ENCODE measurements at places on chromosomes 13 and 19.
A peak's percentile ranks its signal among the peaks of the same experiment; 100 is the strongest.

GRCh38 chr19:34426096-34426661 lies 2.0 kb upstream of the UBA2 start:
- DNase-seq, result no peak

DNA sequence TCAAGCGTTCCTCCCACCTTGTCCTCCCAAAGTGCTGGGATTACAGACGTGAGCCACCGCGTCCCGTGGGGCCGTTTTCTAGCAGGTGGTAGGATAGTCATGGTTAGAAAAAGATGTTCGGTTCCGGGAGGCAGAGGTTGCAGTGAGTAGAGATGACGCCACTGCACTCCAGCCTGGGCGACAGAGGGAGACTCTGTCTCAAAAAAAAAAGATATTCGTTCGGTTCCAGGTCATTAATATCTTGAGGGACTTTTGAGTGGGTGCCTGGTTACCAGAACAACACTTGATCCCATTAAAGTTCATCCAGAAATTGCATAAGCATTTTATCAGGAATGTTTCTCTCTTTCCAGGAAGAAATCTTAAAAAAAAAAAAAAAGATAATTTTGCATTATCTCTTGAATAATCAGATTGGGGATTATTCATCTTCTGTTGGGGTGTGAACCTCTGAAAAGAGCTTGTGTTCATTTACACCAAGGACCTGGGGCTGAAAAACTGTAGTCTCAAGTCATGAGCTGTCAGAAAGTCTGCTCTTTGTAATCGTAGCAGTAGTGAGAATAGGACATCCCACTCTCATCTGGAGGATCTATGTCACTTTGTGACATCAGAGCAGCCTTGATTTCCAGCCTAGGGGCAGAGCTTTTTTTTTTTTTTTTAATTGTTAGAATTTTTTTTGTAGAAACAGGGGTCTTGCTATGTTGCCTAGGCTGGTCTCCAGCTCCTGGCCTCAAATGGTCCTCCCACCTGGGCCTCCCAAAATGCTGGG lies 1.0 kb upstream of the ETHE1 start:
- peak; percentile 13 for DNase-seq

GRCh38 chr13:48575031-48575430 lies 42.2 kb upstream of the RCBTB2 start:
- no peak for DNase-seq

DNA sequence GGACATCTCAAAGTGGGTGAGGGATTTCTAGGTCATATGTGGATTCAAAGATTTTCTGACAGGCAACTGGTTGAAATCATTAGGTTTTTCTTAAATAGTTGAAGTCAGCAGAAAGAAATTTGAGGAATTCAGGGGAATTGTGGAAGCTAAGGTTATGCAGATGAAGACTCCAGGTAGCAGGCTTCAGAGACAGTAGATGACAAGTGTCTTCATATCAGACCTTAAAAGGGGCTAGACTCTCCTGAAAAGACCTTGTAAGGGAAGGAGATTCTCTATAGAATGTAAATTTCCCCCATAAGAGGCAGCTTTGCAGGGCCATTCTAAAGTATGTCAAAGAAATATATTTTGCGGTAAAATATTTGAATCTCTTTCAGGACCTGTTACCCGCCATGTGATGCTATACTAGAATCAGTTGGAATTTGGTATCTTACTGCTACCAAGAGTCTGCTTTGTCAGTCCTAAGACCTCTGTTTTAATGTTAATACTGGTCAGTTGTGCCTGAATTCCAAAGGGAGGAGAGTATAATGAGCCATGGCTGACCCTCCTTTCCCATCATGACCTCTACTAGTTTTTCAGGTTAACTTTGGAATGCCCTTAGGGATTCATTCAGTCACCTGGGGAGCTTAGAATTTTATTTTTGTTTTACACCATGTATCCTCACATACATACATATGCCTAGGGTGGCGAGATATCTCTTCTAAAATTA lies 1115.5 kb upstream of the SLC10A2 start:
- no peak for DNase-seq

- DNase-seq, result peak; percentile 69
Observed at GRCh38 chr19:752652-753517, 2.0 kb downstream of the MISP start.

All from eye (tissue), 1 donor.